Effector CD4-positive, alpha-beta T cell (primary cell): ENCODE measurements at places on chromosomes 13 and 19.

DNA sequence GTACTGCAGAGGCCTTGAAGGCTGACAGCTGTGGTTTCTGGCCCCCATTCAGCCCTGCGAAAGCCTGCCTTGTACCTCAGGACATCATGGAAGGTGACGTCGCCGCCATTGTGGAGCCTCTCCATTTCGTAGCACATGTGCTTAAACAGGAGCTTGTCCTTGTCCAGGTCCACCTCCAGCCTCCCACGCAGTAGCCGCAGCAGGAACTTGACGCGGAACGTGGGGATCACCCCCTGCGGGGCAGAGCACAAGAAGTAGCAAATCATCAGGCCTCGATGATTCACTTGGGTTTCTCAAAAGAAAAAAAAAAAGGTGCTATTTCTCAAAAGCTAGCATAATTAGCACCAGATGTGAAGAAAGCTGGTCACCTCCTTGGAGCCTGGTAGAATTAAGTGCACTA lies 351.0 kb downstream of the NALCN start:
- DNase-seq, result no peak

DNA sequence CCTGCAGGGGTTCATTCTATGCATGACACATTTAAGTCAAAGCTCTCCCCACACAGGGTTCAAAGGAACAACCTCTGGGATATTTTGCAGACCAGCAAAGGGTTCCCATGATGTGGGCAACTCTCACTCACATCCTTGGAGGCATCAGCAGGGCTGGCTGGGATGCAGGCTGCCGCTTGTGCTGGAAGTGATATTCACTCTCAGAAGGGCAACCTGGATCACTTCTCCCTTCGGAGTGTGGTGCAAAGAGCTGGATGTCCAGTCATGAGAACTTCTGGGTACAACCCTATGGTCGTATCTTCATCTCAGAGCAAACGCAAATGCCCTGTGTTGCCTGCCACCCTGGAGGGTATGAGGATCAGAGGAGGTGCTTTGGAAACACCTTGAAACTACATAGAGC lies 98.6 kb downstream of the ZDHHC20 start:
- no peak for DNase-seq

DNA sequence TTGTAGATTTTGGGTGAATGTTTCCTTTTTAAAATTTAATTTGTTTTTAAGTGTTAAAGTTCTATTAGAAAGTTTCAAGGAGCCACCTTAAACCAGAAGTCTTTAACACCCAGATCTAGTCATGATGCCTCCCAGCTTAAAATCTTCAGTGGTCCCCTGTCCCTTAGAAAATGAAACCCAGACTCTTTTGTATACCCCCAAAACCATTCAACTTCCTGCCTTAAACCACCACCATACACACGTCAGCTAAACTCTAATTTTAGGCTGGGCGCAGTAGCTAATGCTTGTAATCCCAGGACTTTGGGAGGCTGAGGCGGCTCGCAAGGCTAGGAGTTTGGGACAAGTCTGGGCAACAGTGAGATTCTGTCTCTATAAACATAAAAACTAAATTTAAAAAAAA lies 37.9 kb downstream of the N4BP2L1 start:
- DNase-seq, result no peak

DNA sequence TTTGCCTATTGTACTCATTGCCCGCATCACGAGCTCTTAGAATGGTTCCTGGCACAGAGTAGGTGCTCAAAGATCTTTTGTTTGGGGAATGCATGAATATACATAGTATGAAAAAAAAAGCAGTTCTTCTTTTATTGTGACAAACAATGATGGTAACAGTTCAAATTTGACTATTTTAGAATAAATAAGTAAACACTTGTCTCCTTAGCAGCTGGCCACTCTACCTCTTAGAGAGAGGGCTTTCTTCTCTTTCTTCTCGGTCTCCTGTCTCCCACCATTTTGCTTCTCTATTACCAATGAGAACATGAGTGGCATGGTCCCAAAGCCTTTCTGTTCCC lies 639 bp upstream of the SLAIN1 start:
- DNase-seq, result no peak

DNA sequence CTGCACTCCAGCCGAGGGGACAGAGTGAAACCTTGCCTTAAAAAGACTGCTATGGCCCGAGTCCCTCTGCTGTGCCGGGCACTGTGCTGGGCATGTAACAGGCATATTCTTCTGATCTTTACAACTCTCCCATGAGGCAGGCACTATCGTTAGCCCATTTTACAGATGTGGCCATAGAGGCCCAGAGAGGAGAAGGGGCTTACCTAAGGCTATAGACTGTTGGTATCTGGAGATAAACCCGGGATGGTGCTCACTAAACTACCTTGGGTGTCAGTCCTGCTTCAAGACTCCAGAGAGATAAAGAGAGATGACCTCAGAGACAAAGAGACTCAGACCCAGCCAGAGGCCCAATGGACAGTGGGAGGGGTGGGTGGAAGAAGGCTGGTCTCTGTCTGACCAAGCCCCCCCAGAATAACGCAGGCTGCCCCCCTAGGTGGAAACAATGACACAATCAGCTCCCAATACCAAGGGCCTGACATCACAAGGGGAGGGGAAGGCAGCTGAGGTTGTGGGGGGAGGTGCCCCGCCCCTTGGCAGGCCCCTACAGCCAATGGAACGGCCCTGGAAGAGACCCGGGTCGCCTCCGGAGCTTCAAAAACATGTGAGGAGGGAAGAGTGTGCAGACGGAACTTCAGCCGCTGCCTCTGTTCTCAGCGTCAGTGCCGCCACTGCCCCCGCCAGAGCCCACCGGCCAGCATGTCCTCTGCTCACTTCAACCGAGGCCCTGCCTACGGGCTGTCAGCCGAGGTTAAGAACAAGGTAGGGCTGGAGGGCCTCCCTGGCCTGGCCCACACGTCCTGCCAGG lies at the start of gene CNN1:
Gene CNN1 (plus strand): TSS at position 620 of the 805 bp plus-strand sequence. CDS start 77 bp downstream, at position 697.
- no peak for DNase-seq

DNA sequence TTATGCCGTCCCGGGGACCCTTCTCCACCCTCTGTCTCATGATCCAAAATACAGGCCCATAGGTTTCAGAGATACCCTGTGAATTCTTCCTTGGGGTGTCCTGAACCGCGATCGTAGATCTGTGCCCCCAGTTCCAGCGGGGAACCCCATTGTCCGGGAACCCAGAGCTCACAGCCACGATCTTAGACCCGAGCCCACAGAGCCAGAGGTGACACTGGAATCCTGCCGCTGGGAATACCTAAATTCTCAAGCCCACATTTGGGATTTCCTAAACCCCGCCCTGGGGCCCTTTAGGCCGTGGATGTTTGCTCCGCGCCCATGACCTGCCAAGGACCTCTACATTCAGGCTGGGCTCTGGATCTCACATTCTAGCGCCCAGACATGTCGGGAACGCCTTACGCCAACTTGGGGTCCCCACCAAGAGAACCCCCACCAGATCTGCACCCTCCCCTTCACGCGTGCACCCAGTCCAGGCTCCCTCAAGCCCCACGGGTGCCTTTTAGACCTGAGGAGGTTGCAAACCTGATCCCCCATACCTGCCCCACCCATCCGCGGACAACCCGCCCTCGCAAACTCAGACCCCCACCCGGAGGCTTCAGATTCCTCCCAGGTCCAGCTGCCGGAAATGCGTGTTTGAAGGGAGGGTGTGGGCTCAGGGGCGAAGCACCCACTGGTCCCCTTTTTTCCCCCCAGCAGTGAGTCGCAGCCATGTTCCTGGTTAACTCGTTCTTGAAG lies 605 bp downstream of the CAPNS1 start:
- DNase-seq, result no peak

- no peak for DNase-seq
These were observed 68.5 kb downstream of the TEX29 start for GRCh38 chr13:111388851-111389500.
